ENCODE measurements at places on chromosomes 4 and X.

DNA sequence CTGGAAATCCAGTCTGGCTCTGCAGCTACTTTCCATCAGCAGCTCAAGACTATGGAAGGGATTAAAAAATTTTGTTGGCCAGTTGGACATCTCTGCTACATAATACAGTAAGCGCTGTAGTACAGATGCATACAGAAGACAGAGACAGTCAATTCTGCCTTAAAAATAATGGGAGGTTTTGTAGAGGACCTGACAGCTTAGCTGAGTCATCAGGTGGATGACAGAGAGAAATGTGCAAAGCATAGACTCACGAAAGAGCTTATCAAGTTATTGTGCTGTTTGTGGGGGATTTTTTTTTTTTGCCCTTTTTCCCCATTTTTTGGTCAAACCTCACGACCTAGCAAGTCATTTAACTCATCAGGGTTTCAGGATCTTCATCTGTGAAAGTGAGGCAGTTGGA is 149.0 kb upstream of the SCML1 start:
- no peak for DNase-seq

- no peak for DNase-seq
Measured at GRCh38 chr4:21469438-21470300, 478.9 kb downstream of the KCNIP4 start.

- DNase-seq, result no peak
Measured at GRCh38 chrX:13742397-13743176, 8.0 kb downstream of the OFD1 start.

GRCh38 chr4:122614621-122615020 is 6.2 kb downstream of the IL21 start:
- no peak for DNase-seq

DNA sequence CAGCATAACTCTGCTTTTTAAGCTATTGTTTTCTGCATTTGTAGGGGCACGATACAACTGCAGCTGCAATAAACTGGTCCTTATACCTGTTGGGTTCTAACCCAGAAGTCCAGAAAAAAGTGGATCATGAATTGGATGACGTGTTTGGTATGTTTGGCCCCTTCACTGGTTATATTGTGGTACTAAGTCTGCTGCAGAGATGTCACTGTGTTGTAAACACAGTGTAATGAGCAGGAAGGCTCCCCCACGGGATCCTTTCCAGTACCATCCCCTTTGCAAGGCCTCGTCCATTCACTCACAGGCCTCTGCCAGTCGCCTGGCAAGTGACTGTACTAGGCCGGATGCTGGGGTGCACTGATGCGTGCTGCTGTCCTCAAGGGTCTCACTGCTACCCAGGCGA is 13.8 kb downstream of the CYP4V2 start:
- DNase-seq, result no peak

- DNase-seq, result no peak
Measured at GRCh38 chr4:150315175-150315574, 236.9 kb downstream of the DCLK2 start.

- no peak for DNase-seq
Measured at GRCh38 chrX:154321594-154321993, 26.0 kb downstream of the TKTL1 start.

GRCh38 chr4:74415602-74416300 is 29.2 kb upstream of the AREG start:
- no peak for DNase-seq

DNA sequence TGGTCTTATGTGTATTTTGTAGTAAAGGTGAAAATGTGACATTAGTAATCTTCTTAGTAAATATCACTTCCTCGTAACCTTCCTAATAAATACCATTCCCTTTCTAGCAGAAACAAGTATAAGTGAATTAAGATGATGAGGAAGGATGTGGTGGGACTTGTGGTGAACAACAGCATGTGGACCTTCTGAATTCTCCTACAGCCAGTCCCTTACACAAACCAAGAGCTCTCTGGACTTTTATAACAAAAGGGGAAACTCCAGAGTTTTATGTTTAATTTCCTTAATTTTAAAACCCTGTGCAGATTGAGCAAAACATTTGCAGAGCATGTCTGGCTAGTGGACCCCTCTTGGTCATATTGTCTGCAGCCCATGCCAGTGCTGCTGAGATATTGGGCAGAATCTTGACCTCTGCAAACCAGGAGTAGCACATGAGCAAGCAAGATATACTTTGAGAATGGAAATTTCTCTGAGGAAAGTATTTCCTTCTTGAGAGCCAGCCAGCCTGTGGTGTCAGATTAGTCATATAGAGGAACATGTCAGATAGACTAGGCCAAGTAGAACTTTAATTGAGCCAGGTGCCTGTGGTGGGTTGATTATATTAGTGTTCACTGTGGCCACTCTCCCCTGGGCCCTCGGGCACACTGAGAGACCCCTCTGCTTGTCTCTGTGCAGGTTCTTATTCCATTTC is 328.2 kb downstream of the DKK2 start:
- DNase-seq, result no peak

GRCh38 chr4:155032521-155033229 is 175.8 kb upstream of the NPY2R start:
- no peak for DNase-seq

DNA sequence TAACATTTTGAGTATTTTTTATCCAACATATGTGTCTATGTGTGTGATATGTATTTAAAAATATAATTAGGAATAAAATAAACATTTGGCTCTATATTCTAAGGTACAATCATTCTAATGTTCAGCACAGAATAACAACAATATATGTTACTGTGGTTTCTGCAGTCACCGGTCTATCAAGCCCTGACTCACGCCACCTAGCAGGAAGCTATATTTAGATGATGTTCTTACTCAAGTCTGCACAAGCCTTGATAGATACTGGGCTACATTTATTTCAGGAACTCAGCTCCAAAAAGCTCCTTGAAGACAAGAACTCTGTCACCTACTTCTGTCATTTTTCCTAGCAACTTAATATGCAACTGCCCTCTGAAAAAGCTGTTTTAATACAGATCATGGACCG is 152.0 kb upstream of the FTHL17 start:
- no peak for DNase-seq

DNA sequence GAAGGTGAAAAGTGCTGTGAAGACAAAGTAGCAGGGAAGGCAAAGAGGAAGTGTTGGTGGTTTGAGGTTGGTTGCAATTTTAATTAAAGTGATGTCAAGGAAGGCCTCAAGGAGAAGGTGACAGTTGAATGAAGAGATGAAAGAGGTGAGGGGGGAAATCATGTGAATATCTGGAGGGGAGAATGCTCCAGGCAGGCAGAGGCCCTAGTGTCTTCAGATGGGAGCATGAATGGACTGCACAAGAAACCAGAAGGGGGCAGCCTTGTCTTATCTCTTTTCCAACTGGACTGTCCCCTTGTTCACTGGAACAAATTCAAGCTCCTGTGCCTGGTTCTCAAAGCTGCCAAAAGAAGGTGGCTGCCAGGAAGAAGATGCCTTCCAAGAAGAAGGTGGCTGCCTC is 68.4 kb downstream of the MAOB start:
- no peak for DNase-seq

GRCh38 chr4:56723201-56723605 is 42.1 kb upstream of the HOPX start:
- DNase-seq, result no peak

GRCh38 chr4:40856840-40857362 is 107.1 kb downstream of the NSUN7 start:
- no peak for DNase-seq

- no peak for DNase-seq
Measured at GRCh38 chr4:110415478-110415877, 60.5 kb upstream of the ENPEP start.

- DNase-seq, result no peak
Measured at GRCh38 chr4:28966982-28967381, 1753.2 kb upstream of the PCDH7 start.

DNA sequence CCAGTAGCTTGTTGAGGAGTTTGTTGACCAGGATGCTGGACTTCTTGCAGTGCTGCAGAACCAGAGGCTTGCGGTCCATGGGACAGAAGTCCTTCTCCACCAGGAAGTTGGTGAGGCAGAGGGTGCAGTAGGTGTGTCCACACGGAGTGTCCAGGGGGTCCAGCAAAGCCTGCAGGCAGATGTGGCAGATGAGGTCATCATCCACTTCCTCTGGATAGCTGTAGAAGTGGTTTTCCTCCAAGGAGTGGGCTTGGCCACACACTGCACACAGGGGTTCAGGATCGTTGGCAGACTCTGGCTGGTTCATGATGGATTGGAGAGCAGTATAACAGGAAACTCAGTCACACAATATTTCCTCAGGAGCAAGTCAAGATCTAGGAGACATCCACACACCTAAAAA is 17.6 kb downstream of the LNX1 start:
- no peak for DNase-seq

DNA sequence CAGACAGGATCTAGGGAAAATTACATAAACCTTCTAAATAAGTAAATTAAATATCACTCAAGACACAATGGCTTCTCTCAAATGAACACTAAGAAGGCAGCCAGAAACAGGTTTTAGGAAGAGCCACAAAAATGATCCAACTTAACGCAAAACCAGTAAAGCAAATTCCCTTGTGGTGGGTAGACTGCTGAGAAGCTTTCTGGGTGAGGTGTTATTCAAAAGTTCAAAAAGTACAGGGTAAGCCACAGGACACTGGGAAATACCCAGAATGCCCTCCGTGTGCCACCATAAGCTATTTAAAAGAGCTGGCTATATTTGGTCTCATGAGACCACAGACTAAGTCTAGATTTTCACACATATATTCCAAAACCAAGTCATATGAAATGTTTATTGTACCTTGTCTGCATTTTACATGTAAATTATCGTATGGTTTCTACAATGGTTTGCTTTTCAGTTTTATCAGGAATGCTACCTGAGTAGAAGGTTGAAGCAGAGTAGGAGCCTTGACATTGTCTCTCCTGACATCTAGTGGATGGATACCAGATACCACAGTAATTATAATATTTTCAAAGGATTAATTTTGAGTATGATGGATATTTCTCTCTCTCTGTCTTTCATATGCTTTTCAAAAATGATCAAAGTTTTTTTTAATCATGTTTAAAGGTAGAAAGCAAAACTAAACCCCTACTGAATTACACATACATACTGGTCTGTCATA is 109.3 kb upstream of the KLHL13 start:
- DNase-seq, result no peak

DNA sequence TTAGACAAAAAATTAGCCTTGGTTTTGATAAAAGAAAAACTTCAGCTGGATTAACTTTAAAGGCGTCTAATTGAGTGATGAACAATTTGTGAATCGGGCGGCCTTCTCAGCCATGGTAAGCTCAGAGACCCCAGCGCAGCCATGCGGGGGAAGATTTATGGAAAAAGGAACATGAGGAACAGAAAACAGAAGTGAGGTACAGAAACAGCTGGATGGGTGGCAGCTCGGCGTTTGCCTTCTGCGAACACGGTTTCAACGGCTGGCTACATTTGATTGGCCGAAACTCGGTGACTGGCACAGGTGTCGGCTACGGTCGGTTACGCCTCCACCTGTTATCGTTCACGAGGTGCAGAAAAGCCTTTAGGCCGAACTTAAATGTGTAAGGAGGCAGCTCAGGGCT is 401.4 kb upstream of the FAT1 start:
- no peak for DNase-seq
